ENCODE measurements at places on chromosomes 12 and 14. TPM values are rescaled to one million over a fixed set of nuclear protein-coding genes. Genes with fewer than 3 reads are reported as not detected.

DNA sequence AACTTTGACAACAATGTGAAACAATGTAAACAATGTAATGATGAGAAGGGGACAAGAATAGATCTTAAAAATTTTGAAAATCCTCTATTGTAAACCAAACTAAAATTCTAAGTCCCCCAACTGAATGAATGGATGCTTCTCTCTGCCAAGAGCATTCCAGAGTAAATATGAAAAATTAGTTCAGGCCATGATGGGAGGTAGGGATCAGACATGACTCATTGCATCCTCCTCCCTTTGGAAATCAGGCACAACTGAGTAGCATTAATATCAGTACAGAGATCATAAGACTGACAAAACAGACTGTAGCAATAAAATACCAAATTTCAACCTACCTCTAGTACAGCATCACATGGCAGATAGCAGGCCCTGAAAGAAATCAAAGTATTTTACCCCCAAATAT lies 559.9 kb downstream of the C12orf50 start:
- no peak for DNase-seq
- no peaks in the 10 kb centered on the region for H3K36me3 ChIP-seq
- H3K27me3 ChIP-seq: no peaks in the 10 kb centered on the region
- no peak overlapping the region for H3K27ac ChIP-seq
- H3K4me1 ChIP-seq: no peaks in the 10 kb centered on the region
- no peak overlapping the region for H3K4me3 ChIP-seq

- no peak overlapping the region for H3K4me3 ChIP-seq
- no peaks in the 10 kb centered on the region for H3K4me1 ChIP-seq
- H3K27ac ChIP-seq: no peak overlapping the region
- H3K27me3 ChIP-seq: peaks cover 12% of the 10 kb centered on the region
Measured at GRCh38 chr12:71947645-71948105, 9.0 kb downstream of the TPH2 start.

ARMH4 gene
- total RNA-seq: 1.7 TPM

DNA sequence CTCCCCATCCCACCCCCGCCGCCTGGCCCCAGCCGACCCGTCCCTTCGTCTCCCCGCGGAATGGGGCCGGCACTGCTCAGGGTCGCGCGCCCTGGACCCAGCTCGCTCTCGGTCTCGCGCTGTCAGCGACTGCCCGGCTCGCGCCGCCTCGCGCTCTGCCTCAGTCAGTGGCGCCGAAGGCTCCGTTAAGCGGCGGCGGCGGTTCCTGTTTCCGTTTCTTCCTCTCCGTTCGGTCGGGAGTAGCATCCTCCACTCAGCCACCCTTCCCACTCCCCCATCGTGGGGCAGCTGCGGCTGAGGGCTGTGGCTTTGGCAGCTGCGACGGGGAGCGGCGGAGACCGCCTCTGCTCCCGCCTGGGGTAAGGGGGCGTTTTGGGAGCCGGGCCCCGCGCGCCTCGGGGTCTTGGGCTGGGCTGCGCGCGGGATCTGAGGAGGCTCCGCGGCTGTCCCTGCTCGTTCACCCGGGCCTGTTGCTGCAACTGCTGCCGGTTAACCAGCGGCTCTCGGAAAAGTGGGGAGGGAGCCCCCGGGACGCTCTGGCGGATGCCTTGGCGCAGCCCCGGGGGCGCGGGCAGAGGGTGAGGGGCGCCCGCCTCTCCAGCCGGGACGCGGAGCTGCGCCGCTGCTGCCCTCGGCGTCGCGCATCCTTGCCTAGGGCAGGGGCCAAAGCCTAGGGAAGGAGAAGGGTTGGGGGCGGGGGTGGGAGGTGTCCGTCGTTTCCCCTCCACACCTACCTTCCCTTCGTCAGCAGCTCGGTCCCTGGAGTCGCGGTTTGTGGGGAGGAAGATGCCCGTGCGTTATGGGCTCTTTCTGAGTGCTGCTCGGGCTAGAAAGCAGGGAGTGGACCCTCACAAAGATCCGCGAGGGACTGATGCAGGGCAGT lies 567 bp downstream of the FUT8 start:
- DNase-seq: no peak
- peak overlapping the region; percentile 67 for H3K27ac ChIP-seq
- H3K36me3 ChIP-seq: no peaks in the 10 kb centered on the region
- 0 out of 2 replicates have a peak, but pooled peaks cover 2% of the 10 kb centered on the region for H3K4me1 ChIP-seq
- H3K27me3 ChIP-seq: no peaks in the 10 kb centered on the region

LALBA gene
- total RNA-seq: not detected

- H3K36me3 ChIP-seq: no peaks in the 10 kb centered on the region
- DNase-seq: no peak
- H3K27me3 ChIP-seq: peaks cover 7% of the 10 kb centered on the region
- no peak overlapping the region for H3K27ac ChIP-seq
- no peak overlapping the region for H3K4me3 ChIP-seq
Measured at GRCh38 chr12:127340381-127340780, 926.6 kb upstream of the TMEM132C start.

DNA sequence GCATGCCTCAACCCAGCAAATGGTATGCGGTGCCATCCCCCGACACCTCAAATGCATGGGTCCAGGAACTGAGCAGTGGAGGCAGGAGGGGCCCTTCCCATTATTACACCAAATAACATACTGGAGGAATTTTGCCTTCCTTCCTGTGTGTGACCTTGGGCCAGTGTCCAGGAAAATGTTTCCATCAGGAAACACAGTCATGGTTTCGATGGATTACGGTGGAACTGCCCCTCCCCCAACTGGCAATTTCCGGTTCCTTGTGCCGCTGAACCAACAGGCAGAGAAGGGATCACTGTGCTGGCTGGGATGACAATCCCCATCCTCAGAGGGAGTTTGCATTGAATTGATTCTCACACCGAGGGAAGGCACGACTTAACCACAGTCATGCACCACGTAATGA lies 9.1 kb upstream of the CDC42BPB start:
- peaks cover 35% of the 10 kb centered on the region for H3K4me1 ChIP-seq
- H3K27ac ChIP-seq: 0 out of 2 replicates have a peak overlapping the region, but pooled peaks have one; percentile 20
- H3K27me3 ChIP-seq: no peaks in the 10 kb centered on the region
- DNase-seq: no peak

DNA sequence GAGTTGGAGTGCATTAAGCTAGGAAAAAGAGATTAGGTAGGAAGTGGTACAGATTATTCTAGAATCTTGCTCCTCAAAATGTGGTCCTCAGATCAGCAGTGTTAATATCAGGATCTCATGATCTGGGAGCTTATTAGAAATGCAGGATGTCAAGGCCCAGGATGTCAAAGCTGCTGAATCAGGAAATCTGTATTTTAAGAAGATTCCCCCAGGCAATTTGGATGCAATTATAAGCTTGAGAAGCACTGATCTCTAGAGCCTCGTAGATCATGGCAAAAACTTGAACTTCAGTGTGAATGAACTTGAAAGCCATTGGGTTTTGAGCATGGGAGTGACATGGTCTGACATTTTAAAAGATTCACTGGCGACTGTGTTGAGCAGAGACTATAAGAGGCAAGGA lies 6.6 kb downstream of the NCAPD2 start:
- H3K36me3 ChIP-seq: peaks cover 34% of the 10 kb centered on the region
- no peaks in the 10 kb centered on the region for H3K27me3 ChIP-seq
- no peak for DNase-seq
- H3K4me1 ChIP-seq: no peaks in the 10 kb centered on the region
- no peak overlapping the region for H3K4me3 ChIP-seq

RAD51B gene
- 20.0 TPM for total RNA-seq

DNA sequence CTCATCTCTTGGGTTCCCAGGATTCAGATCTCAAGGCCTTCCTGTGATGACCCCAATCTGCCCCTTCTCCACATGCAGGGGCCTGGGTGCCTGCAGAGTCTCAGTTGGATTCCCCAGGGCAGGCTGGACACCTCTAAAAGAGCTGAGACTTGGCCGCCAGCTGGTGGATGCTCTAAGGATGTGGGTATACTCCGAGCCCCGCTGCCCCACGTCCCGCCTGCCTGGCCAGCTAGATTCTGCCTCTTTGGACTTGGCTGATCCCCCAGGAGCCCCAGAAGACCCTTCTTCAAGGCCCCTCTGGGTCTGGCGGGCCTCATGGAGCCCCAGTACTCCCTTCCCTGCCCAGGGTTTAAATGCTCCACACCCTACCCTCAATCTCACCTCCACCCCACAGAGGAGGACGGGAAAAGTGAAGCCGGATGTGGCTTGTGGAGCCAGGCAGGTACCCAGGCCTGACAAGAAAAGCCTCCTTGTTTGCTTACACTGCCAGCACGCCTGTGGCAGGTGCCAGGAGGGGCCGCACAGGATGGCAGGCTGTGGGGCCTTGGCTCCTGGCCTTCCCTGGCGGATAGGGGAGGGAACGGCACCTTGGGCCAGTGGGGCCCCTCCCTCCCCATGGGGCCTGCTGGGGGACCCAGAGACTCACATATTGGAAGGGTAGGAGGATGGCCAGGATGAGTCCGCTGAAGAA lies 15.1 kb downstream of the FAIM2 start:
- no peak overlapping the region for H3K27ac ChIP-seq
- H3K4me3 ChIP-seq: no peak overlapping the region
- no peaks in the 10 kb centered on the region for H3K36me3 ChIP-seq
- no peak for DNase-seq
- H3K4me1 ChIP-seq: no peaks in the 10 kb centered on the region
- H3K27me3 ChIP-seq: peaks cover 12% of the 10 kb centered on the region

GRCh38 chr12:76702946-76703345 lies 61.0 kb upstream of the ZDHHC17 start:
- no peaks in the 10 kb centered on the region for H3K36me3 ChIP-seq
- H3K27ac ChIP-seq: no peak overlapping the region
- no peaks in the 10 kb centered on the region for H3K27me3 ChIP-seq
- no peak overlapping the region for H3K4me3 ChIP-seq
- H3K4me1 ChIP-seq: no peaks in the 10 kb centered on the region

- H3K27ac ChIP-seq: no peak overlapping the region
- no peak for DNase-seq
- H3K36me3 ChIP-seq: no peaks in the 10 kb centered on the region
- H3K4me1 ChIP-seq: no peaks in the 10 kb centered on the region
- H3K27me3 ChIP-seq: no peaks in the 10 kb centered on the region
Measured at GRCh38 chr14:64562436-64562835, 12.7 kb downstream of the PPP1R36 start.

DNA sequence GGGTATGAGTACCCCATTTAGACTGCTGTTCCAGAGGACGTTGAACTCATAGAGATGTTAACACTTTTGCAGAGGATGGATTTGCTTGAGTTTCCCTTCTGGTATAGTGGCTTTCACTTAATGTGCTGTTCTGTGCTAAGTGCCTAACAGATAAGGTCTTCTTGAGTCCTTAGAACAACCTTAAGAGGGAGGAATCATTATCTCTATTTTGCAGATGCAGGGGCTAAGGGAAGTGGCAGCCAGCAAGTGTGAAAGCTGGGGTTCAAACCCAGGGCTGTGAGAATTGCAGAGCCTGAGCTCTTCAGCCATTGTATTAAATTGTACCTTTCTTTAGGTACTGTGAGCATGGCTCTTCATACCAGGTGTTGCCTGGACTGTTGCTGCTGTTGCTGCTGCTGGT lies 122.1 kb upstream of the NRXN3 start:
- H3K4me3 ChIP-seq: no peak overlapping the region
- H3K4me1 ChIP-seq: no peaks in the 10 kb centered on the region
- no peaks in the 10 kb centered on the region for H3K36me3 ChIP-seq

- no peaks in the 10 kb centered on the region for H3K36me3 ChIP-seq
- DNase-seq: no peak
- H3K4me1 ChIP-seq: no peaks in the 10 kb centered on the region
Measured at GRCh38 chr14:65564370-65564769, 151.8 kb downstream of the FUT8 start.

DNA sequence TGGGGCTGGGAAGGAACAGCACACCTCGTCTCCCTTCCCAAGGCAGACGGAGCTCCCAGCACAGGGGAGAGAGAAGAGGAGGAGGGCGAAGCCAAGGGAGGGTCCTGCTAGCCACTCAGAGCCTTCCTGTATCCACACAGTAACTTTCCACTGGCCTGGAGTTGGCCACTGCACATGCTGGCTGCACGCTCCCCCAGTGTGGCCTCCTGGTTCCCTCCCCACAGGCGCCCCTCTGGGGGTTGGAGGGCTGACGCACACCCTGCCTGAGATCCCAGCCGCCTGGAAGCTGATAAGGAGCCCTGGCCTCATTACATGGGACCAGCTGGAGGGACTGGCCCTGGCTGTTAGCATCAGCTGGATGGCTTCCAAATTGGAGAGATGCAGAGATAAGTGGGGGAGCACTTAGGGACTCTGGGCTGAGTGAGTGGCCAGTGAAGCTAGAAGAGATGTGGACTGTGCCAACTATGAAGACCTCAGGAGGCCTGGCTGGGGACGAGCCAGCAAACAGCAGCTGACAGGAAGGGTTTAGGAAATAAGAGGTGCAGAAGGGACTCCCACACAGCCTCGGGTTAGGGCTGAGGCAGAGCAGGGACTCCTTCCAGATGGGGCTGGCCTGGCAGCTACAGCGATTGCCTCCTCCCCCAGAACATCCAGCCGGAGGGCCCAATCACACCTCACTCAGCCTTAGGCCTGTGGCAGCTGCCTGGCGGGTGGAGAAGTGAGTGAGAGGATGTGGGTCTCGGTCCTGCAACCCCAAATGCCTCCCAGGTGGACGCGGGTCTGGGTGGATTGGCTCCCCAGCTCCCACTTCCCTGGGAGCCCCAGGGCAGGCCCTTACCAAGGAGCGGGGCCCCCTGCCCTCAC lies 26.3 kb upstream of the BCDIN3D start:
- no peaks in the 10 kb centered on the region for H3K4me1 ChIP-seq
- DNase-seq: no peak
- H3K27me3 ChIP-seq: no peaks in the 10 kb centered on the region
- H3K36me3 ChIP-seq: no peaks in the 10 kb centered on the region
- no peak overlapping the region for H3K4me3 ChIP-seq

DNA sequence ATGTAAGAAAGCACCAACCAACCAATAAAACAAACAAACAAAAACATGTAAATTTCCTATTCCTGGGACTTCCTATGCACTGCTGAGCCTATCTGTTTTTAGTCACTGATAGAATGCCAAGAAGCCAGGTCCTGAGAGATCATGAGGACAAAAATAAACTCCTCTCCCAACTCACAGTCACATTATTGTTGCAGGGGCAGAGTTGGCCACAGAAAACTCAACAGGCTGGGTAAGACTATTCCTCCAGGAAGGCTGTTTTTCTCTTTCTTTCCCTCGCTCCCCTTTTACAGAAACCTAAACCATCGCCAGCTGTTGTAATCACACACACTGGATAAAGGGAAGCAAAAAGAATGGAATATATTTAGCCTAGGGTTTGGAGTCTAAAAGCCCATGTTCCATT lies 55.8 kb upstream of the METAP2 start:
- H3K36me3 ChIP-seq: no peaks in the 10 kb centered on the region
- no peak overlapping the region for H3K4me3 ChIP-seq
- no peak overlapping the region for H3K27ac ChIP-seq
- H3K4me1 ChIP-seq: peaks cover under 1% of the 10 kb centered on the region

DNA sequence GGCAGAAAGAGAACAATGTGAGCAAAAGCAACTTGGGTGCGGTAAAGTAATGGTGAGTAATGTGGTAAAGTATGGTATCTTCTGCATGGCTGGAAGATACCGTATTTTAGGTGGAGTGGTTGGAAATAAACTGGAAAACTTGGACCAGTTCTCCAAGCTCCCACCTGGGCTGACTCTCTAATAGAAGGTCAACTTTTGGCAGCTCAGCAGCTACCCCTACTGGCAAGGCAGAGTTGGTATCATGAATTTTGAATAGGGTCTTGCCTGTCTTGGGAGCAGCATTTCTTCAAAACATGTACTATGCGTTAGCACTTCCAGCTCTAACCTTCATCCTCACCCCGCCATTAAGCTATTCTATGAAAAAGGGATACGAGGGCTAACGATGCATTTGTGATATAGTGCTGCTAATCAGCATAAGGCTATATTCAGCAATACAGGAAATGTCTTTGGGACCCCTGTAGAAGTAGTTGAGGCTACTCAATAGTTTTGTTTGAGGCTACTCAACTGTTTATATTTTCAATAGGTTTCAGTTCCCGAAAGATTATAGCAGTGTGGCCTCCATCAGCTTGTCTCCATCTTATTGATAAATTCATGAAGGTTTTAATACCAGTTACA lies 276.3 kb upstream of the FAR2 start:
- H3K4me3 ChIP-seq: no peak overlapping the region
- no peaks in the 10 kb centered on the region for H3K27me3 ChIP-seq
- peaks cover 5% of the 10 kb centered on the region for H3K4me1 ChIP-seq
- no peak overlapping the region for H3K27ac ChIP-seq
